ENCODE measurements at places on chromosomes 3 and 15. TPM values are rescaled to one million over a fixed set of nuclear protein-coding genes. Genes with fewer than 3 reads are reported as not detected.

DNA sequence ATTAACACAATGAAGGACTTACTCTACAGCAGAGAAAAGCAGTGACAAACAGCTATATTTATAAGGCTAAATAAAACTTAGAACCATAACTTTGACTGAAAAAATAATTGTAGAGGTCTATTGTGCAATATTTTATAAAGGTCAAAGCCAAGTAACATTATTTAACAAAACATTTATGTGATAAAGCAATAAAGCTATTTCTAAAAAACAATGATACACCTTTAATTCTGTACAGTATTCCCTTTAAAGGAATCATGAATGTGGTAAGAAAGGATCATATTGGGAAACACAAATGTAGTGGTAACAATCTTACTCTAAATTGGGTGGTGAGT is 236.4 kb downstream of the ISL2 start:
- DNase-seq: no peak

- no peak for DNase-seq
Measured at GRCh38 chr3:62809369-62809768, 65.8 kb downstream of the CADPS start.

GRCh38 chr3:53837331-53837730 is 8.9 kb downstream of the CHDH start:
- no peak for DNase-seq

DNA sequence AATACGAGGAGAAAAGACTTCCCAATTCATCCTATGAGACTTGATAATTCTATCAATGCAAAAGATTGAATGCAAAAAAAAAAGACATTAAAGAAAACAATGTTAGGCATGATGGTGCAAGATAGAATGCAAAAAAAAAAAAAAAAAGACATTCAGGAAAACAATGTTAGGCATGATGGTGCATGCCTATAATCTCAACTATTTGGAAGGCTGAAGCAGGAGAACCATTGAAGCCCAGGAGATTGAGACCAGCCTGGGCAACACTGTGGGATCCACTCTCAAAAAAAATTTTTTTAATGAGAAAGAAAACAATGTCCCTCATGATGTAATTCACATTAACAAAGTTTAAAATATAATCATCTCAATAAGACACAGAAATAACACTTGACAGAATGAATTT is 75.9 kb downstream of the MYO9A start:
- no peak for DNase-seq

- no peak for DNase-seq
Measured at GRCh38 chr15:32643907-32644445, 2.5 kb downstream of the SCG5 start.

DNA sequence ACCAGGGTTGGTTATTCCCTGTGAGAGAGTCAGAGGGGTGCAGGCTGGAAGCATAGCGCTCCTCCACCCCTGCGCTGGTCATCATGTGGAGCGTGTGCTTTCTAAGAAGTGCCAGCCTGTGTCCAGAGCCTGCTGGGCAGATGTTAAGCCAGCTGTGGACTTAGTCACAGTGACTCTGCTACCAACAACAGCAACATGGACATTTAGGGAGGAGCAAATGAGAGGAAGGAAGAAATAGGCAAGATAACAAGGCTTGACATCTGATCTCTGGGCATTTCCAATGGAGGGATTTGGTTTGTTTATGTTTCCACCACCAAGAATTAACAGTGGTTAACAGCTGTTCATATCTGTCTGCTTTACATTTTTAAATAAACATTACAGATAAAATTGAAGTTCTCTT is 36.4 kb upstream of the MYZAP start:
- DNase-seq: no peak

GRCh38 chr3:47635536-47635935 is 56.9 kb upstream of the CSPG5 start:
- no peak for DNase-seq

- DNase-seq: no peak
Measured at GRCh38 chr3:58697561-58697960, 31.0 kb upstream of the FAM3D start.

Gene GRAMD2A
- total RNA-seq: not detected

Gene APPL1
- 37.4 TPM for total RNA-seq
